Osteoblast (primary cell): ENCODE measurements at places on chromosomes 2 and 18. TPM values are rescaled to one million over a fixed set of nuclear protein-coding genes. Genes with fewer than 3 reads are reported as not detected.

SCN2A gene
- total RNA-seq = 2.2 and 5.0 TPM in 2 replicates

RGPD4 gene
- total RNA-seq = under 0.01 TPM in 1 of 2 replicates, not detected in the other

ADD2 gene
- not detected in 2 replicates for total RNA-seq

MARCHF4 gene
- total RNA-seq = 0.72 and 1.5 TPM in 2 replicates

PRSS56 gene
- not detected in 2 replicates for total RNA-seq

ABCB11 gene
- total RNA-seq = under 0.01 TPM in 1 of 2 replicates, not detected in the other

FOXD4L1 gene
- total RNA-seq = under 0.01 and 0.29 TPM in 2 replicates
